ENCODE measurements at places on chromosomes 16 and 17.

- no peaks in the 10 kb centered on the region for H3K36me3 ChIP-seq
- H3K4me3 ChIP-seq: no peak overlapping the region
- no peaks in the 10 kb centered on the region for H3K4me1 ChIP-seq
- DNase-seq: no peak
- H3K27me3 ChIP-seq: no peaks in the 10 kb centered on the region
Observed at GRCh38 chr16:1580956-1581355, 30.9 kb downstream of the IFT140 start.

DNA sequence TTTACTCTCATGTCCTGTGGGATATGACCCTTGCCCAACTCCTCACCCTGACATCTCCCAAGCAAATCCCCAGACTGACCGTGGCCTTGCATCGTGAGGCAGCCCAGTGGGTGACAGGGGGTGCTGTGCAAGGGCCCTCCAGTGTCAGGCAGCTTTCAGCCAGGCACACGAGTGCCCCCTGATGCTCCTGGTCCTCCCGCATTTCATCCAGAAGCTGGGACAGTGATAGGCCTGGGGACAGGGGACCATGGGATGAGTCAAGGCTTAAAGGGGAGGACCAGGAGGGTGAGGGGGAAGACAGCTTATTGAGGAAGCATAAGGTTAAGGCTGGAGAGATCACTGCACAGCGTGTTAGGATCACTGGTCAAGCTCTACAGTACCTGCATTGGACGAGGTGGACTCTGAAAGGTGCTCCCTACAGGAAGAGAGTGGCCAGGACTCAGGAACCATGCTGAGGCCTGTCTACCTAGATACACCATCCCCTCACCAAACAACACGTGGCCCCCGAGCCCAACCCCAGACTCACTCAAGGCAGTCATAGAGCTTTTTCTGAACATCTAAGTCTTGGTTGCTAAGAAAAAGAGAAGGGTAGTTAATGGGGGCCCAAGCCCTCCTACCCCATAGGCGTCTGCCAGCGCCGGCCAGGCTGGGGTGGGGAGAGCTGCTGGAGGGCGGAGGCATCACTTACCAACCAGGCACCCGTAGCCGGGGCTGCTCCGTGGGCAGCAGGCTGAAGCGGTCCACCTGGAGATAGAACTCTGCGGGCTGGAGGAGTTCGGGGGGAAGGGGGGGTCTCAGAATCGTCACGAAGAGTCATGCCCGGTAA, 998 bp downstream of the ACD start:
- H3K27me3 ChIP-seq: no peaks in the 10 kb centered on the region
- H3K4me3 ChIP-seq: peak overlapping the region; percentile 95
- no peak for DNase-seq
- H3K36me3 ChIP-seq: no peaks in the 10 kb centered on the region

DNA sequence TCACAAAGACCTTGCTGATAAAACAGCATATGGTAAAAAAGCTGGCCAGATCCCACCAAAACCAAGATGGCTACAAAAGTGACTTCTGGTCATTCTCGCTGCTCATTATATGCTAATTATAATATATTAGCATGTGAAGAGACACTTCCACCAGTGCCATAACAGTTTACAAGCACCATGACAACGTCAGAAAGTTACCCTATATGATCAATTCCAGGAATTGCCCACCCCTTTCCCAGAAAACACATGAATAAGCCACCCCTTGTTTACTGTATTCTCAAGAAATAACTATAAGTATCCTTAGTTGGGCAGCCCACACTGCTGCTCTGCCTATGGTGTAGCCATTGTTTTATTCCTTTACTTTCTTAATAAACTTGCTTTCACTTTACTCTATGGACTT, 44.6 kb upstream of the IRX5 start:
- no peak for DNase-seq
- no peaks in the 10 kb centered on the region for H3K4me1 ChIP-seq
- no peaks in the 10 kb centered on the region for H3K27me3 ChIP-seq
- no peaks in the 10 kb centered on the region for H3K36me3 ChIP-seq

- peaks cover 6% of the 10 kb centered on the region for H3K4me1 ChIP-seq
- no peak overlapping the region for H3K4me3 ChIP-seq
- no peaks in the 10 kb centered on the region for H3K36me3 ChIP-seq
- no peak overlapping the region for H3K27ac ChIP-seq
- H3K27me3 ChIP-seq: no peaks in the 10 kb centered on the region
- no peak for DNase-seq
Observed at GRCh38 chr16:6345090-6345489, 987.6 kb upstream of the RBFOX1 start.

DNA sequence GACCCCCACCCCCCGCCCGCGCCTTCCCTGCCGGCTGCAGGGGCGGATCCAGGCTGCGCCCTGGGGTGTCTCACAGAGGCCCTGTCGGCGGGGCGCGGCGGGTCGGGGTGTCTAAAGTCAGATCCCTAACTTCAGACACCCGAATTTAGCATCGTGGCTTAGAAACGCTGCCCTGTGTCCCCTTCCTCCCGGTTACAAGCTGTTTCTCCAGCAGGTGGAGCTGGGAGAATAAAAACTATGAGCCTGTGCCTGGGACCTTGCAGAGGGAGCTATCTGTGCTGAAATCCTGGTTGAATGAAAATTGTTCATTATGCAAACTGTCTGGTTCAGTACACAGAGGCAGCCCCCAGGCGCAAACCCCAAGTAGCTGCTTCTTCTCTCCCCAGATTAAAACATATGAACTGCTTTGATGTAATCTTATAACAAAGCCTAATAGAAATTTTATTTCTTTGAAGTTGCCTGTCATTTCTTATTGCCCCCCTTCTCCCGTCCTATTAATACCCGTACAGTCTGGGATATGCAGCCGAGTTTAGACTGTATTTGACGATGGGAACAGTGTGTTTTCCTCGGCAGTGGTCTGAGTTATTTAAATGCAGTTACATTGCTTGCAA, 79.0 kb downstream of the RPA1 start:
- H3K4me3 ChIP-seq: no peak overlapping the region
- peak; percentile 78 for DNase-seq
- H3K27ac ChIP-seq: no peak overlapping the region
- H3K27me3 ChIP-seq: peaks cover 3% of the 10 kb centered on the region
- H3K36me3 ChIP-seq: no peaks in the 10 kb centered on the region

DNA sequence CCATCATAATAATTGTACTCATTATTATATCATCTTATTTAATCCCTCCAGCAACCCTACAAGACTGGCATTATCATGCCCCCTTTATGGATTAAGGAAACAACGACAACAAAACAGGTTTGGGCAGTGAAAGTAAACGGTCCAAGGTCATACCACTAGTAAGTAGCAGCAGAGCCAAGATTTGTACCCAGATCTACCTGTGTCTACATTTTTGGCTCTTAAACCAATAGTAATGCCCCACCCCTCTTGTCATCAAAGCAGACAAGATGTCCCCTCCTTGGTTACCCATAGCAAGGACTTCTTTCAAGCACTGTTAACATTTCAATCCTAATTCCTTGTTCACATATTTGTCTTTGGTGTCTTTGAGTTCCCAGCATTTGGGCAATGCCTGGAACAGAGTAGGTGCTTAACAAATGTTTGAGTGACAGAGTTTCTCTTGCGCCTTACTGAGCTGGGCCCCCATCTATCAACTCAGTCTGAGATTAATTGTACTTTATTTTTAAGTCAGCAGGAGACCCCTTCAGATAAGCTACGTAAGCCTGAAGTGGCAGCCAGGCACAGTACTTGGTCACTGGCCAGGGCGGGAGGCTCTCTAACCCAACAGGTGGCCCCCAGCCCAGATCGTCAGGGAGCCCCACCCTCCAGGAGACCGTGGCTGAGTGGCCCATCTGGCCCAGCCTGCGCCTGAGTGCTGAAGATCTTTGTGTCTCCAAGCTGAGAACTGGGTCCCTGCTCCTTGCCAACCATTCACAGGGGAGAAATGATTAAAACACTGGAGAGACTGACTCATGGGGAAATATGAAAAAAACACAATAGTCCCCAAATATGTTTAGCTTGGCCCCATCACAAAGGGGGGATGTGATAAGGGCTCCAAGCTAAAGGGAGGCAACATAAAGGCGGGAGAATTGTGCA, 75.8 kb downstream of the AXIN2 start:
- no peak overlapping the region for H3K27ac ChIP-seq
- H3K4me1 ChIP-seq: no peaks in the 10 kb centered on the region
- no peaks in the 10 kb centered on the region for H3K27me3 ChIP-seq
- H3K4me3 ChIP-seq: no peak overlapping the region

- no peaks in the 10 kb centered on the region for H3K36me3 ChIP-seq
- H3K27me3 ChIP-seq: no peaks in the 10 kb centered on the region
- H3K27ac ChIP-seq: no peak overlapping the region
- no peaks in the 10 kb centered on the region for H3K4me1 ChIP-seq
Observed at GRCh38 chr16:66906916-66907836, 11.5 kb downstream of the CDH16 start.

DNA sequence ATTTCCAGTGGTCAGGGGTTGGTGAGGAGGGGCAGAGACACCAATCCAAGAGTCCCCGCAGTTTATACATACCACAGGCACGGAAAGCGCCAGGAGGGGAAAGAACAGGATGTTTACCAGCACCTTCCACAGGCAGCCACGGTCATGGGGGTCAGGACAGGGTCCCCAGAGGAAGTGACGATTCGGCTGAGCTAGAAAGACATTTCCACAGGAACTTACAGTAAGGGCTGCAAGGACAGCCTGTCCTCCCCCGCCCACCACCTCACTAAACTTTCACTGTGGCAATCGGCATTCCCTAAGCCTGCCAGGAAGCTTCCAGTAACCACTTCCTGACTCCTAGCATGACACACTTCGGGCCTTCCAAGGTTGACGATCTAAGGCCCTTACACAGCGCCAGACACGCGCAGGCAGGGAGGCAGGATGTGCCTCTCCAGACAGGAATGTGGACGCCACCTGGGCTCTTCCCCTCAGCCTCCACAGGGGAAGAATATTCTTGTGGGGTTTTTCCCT, 1.2 kb upstream of the MT2A start:
- H3K27me3 ChIP-seq: peaks cover 6% of the 10 kb centered on the region
- H3K4me1 ChIP-seq: peaks cover 9% of the 10 kb centered on the region

DNA sequence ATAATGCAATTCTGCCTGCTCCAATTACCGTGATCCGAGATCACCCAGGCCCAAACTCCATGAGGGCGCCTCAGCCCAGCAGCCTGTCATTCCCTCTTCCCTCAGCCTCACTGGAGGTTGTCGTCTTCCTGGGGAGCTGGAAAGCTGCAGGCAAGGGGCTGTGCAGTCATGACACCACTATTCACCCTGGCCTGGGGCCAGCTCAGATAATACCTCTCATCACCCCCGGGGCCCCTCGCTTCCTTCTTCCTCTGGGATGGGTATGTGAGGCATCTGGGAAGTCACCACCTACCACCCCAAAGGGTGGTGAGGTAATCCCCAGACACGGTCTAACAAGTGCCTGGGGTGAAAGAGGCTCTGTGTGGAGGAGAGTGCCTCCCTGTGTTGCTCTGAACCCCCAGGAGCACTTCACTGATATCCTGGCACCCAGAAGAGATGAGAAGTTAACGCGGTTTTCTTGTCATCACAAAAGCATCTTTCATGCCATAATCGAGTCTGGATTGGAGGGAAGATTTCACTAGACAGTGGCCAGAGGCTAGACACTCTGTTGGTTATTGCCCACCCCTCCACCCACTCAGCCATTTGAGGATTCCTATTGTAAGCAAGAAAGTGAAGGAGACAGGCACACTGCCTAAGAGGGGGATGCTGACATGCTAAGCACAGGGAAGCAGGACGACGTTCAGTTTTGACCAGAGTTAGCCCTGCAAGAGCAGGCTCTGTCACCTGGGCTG, 18.4 kb downstream of the CFAP20 start:
- H3K4me1 ChIP-seq: no peaks in the 10 kb centered on the region
- H3K36me3 ChIP-seq: peaks cover 9% of the 10 kb centered on the region
- no peak overlapping the region for H3K27ac ChIP-seq
- DNase-seq: peak; percentile 94
- no peaks in the 10 kb centered on the region for H3K27me3 ChIP-seq
- H3K4me3 ChIP-seq: no peak overlapping the region

All from mesendoderm (in vitro differentiated cells).